Lung (tissue), 17 donors: ENCODE measurements at places on chromosomes 12 and 14.

DNA sequence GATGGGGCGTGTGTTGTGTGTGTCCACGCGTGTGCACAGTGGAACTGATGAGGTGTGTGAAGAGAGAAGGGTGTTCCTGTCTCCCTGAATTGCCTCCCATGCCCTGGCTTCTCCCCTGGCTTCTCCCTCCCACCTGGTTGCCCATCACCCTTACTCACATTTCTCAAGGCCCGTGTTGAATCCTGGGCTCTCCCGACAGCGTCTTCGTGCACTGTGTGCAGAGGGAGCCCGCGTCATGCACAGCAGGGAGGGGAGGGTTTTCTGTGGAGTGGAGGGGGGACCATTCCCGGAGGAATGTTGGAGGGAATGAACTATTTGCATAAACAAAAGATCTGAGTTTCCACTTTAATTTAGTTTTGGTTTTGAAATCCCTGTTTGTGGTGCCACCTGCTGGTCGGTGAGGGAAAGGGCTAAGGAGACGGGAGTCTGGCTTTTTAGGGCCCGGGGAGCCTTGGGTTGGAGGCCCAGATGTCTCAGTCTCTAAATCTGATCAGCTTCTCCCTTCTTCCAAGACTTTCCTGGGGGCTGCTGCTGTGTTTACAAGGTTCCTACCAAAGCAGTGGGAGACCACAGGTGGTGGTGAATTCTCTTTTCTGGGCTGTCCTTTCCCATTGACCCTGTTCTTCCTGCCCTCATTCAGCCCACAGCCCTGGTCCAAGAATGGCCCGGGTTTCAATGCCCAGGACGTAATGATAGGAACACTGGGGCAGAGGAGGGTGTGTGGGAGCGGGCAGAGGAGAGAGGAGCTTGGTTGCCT is at the start of gene C1R:
Gene C1R, minus strand, starts transcription at position 217 of the 757 bp plus-strand sequence. Its CDS starts 57 bp downstream, at position 160.
- DNase-seq = peak; percentile 95

DNA sequence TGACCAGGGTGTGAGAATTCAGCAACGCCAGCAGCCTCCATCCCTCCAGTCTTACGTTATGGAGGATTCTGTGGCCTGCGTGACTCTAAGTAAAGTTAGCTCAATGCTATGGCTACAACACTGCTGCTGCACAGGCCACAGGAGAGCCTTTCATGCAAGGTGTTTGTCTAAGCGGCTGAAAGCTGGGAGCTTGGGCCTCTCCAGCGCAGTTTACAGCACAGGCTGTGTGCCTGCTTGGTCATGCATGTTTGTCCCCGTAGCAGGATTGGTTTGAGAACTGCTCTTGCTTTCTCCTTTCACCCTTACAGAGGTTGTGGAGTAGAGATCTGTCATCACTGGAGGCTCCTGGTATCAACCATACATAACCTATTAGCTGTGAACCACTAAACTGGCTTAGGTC is 113.1 kb upstream of the TMCC3 start:
- DNase-seq = no peak

DNA sequence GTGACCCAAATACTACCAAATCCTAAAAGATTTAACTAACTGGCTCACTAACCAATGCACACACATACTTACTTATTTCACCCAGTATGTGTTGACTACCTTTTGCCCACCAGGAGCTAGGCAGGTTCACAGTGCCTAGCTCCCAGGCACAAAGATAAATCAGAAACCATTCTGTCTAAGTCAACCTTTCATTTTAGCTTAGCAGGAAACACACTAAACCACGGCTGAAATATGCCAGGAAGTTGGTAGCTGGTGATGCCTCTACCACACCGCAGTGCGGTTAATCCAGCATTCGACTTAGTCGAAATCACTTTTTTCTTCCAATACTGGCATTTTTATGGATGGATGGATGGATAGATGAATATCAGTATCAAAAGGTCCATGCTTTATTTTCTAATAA is 597.7 kb downstream of the DIO2 start:
- DNase-seq = no peak

DNA sequence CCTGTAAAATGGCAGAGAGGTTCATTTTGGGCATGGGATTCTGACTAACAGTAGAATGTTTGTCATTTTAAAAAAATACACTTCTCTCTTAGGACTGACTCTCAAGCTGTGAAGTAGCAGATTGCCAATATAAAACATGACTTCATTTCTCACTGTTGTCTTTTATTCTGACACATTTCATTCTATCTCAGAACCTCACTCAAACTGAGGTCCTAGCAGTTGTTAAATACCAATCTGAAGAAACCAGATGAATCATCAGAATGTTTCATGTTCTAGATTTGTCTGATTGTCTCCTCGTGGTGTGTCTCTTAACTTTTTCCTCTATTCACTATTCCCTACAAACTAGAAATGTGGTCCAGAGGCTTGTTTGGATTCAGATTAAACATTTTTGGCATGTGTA is 276.5 kb upstream of the NPAS3 start:
- no peak for DNase-seq

GRCh38 chr12:5439371-5439771 is 7.5 kb downstream of the NTF3 start:
- no peak for DNase-seq

DNA sequence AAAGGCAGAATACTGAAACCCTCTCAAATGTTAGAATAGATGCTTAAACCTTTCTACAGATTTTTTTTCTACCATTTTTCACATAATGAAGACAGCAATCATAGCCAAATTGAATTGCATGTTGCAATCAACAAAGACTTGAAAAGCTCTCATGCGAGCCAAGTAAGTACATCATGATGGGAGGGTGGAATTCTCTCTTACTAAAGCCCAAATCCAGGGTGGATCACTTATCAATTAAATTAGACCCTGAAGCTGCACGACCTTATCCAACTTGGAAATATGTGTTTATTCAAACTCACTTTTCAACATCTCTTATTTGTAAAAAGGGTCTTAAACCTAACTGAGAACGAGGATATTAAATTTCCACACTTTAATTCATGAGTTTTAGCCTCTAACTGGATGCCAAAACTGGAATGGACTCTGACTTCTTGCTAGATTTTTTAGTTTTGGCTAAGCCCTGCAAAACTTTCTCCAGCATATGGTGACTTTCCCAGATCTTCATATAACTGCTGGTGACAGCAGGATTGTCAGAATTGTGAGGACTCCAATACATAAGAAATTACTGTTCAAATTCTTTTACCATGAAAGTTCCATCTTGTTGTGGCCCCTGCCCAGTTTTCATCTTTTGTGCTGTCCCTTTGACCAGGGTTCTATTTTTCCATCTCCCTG is 53.6 kb downstream of the HECTD4 start:
- no peak for DNase-seq

DNA sequence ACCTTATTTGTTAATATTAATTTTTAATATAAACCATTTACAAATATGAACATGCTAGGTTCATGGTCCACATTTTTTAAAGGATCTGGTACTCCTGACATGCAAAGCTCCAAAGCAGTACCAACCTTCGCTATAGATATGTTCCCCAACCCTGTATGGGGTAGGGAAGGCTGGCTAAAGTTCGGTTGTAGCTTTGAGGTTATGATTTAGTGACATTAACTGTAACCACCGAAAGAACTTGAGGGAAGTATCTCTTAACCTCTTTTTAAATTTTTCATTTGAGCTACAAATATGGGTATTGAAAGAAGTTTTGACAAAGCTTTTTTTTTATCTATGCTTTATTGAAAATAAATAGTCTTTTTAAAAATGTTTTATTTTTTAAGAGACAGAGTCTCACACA is 115.5 kb downstream of the DYRK2 start:
- DNase-seq = no peak

- no peak for DNase-seq
Observed at GRCh38 chr12:124445121-124445718, 122.2 kb downstream of the NCOR2 start.

DNA sequence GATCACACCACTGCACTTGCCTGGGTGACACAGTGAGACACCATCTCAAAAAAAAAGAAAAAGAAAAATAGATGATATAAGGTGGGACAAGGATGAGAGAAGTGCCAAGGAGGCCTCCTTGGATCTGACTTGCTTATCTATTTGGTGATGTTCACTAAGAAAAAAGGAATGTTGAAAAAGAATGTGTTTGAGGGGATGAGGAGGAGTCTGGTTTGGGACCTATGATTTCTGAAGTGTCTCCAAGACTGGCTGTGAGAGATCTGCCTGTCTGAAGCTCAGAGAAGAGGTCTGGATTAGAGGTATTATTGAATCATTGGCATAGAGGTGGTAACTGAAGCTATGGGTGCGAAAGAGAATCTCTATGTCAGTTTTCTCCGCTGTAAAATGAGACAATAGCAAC is 42.8 kb downstream of the BCAT1 start:
- DNase-seq = no peak

DNA sequence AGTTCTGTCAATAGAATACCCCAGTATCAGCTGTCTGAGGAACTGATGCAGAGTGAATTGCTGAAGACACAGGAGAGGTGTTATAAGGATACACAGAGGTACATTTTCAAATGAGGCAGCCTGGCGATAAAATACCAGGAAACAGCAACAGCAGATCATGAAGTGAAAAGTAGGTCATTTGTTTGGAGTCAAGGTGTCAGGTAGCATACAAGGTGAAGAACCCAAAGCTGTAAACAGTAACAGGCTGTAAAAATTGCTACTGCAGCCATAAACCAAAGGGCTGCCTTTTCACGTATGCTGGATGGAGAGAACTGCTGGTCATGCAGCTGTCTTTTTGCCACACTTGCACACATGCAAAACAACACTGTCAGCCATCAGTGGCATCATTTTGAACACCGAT is 9.3 kb upstream of the TWF1 start:
- no peak for DNase-seq

DNA sequence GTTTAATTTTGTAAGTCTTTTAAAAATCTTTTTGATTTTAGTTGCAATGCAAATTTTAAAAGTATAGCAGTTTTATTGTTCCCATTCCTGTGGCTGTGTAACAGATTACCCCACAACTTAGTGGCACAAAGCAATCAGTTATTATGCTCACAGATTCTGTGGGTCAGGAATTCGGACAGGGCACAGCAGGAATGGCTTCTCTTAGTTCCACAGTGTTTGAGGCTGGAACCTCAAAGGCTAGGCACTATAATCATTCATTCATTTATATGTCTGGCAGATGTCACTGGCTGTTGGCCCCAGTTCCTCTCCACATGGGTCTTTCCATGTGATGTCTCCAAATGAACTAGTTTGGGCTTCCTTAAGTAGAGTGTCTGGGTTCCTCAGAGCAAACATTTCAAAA is 193.3 kb downstream of the RAD51B start:
- DNase-seq = no peak

DNA sequence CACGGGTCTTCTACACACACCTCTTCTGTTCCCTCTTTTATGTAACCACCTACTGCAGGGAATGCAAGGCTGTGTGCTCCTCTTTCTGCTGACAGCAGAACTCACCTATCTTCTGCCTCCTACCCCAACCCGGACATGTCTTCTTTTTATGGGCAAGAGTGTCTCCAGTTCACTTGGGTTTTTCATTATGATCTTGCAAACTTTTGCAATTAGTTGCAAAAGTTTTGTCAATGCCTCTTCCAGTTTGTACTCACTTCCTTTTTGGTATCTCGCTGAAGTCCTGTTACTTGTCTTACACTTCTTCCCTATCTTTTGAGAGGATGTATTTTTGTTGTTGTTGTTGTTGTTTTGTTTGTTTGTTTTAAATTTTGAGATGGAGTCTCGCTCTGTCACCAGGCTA is 50.6 kb downstream of the DRAM1 start:
- no peak for DNase-seq

DNA sequence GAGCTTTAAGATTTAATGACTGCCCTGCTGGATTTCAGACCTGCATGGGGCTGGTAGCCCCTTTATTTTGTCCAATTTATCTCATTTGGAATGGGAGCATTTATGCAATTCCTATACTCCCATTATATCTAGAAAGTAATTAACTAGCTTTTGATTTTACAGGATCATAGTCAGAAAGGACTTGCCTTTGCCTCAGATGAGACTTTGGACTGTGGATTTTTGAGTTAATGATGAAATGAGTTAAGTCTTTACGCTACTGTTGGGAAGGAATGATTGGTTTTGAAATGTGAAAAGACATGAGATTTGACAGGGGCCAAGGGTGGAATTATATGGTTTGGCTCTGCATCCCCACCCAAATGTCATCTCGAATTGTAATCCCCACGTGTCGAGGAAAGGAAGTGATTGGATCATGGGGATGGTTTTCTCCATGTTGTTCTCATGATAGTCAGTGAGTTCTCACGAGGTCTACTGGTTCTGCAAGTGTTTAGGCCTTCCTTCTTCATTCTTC is 213.1 kb upstream of the DCN start:
- no peak for DNase-seq

DNA sequence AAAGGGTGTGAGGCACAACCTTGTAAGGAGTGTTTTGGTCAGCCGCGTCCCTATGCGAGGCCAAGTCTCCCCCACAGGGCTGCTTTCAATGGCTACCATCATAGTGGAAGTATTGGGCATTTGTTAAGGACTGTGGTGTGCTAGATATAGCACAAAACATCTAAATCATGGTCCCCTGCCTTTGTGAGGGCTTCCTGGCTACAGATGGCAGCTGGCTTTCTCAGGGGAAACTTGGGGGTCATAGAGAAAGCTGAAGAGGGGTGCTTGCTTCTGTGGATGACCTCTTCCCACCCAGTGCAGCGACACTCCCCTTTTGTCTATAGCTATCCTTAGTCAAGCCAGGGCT is 315.8 kb downstream of the ZFP36L1 start:
- no peak for DNase-seq

DNA sequence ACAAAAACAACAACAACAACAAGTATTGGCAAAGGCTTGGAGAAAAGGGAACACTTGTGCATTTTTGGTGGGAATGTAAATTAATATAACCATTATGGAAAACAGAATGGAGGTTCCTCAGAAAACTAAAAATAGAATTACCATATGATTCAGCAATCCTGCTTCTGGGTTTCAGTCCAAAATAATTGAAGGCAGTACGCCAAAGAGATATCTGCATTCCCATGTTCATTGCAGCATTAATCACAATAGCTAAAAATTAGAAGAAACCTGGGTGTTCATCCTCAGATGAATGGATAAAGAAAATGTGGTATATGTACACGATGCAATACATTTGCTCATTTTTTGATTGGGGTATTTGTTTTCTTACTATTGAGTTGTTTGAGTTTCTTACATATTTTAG is 813.0 kb downstream of the NRXN3 start:
- DNase-seq = peak; percentile 12

GRCh38 chr14:69789118-69789640 is 7.9 kb downstream of the SLC10A1 start:
- no peak for DNase-seq

- no peak for DNase-seq
Observed at GRCh38 chr14:63308723-63309317, 9.9 kb downstream of the GPHB5 start.

DNA sequence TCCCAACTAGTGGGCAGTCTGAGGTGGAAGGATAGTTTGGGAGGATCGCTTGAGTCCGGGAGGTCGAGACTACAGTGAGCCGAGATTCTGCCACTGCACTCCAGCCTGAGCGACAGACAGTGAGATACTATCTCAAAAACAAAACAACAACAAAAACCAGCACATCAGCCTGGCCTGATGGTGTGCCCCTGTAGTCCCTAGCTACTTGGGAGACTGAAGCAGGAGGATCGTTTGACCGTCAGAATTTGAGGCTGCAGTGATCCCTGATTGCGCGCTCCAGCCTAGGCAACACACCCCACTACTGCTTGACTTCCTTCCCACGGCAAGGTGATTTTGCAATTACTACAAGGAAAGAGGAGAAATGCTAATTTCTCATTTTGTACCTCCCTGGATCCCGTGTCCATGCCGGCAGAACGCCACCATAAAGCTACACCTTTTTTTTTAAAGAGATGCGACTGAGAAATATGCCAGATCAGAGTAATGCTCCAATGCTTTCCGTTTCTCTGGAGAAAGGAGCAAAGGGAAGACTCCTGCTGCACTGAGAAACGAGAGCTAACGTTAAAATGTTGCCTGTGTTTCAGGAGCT is 672 bp upstream of the SCFD1 start:
- DNase-seq = peak; percentile 23
